Effector memory CD4-positive, alpha-beta T cell (primary cell): ENCODE measurements at places on chromosomes 13 and 19.

DNA sequence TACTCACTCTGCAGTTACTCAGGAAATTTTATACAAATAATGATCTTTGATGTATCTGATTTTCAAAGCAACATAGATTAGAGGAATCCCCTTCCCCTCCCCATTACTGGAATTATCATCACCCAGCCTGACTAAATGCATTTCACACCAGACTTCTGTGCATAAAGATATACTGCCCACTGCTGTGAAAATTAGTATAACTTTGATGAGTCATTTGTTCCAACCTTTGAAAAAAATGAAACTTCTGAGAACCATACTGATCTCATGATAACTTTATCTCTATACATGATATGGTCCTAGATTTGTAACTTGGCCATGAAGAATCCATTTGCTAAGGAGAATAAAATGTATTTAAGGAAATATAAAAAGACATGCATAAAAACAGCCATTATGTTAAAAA, 63.9 kb downstream of the GPC6 start:
- DNase-seq = no peak

DNA sequence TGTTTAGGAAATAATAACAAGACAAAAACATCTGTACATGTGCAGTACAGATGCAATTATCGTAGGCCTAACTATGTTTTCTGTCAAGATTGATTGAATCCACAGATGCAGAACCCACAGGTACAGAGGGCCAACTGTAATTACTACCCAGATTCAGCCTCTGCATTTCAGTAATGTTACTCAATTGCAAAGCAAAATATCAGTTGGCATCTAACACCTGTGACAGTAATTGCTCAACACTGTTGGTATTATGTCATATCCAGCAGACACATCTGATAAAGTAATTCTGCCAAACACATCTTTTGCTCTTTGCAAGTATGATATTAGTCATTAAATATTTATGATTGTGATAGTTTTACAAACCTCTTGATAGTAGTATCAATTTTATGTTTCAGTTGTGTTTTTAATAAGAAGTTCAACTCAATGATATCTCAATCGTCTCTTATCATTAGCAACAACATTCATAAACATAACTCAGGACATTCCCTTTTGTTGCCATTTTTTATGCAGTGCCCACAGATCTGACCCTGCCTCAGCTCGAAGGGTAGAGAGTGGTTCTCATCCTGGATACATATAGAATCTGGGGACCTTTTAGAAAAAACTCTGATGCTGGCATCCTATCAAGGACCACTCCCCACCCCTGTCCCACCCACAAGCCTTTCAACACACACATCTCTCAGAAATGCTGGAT, 104.7 kb downstream of the MYCBP2 start:
- DNase-seq = no peak

DNA sequence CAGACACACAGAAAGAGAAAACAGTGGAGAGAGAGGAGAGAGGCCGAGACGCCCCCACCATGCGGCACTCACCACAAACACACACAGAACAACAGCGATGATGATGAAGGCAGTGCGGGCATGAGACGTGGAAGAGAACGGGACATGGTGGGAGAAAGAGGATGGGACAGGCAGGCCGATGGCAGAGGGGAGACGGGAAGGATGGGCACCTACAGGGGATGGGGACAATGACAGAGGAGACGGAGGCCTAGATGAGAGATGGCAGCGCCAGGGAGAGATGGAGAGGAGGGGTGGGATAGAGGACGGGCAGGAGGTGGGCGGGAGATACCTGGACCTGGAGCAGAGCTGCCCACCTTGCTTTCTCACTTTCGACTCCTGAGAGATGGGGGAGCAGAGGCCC, 1.1 kb upstream of the KLK14 start:
- DNase-seq = no peak

DNA sequence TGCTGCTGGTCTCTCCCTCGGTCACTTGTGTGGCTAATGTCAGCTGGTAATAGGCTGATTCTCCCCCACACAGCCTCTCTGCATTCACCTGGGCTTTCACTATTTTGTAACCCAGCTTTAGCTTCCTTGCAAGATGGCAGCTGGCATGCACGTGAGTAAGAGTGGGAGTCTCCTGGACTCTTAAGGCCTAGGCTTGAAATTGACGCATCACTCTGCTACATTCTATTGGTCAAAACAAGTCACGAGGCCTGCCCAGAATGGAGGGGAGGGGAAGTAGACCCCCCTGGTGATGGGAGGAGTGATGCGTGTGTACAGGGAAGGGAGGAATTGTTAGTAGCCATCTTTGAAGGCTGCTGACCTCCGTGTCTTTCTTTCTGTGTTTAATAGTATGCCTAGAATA, 24.9 kb upstream of the PNMA8B start:
- no peak for DNase-seq

- no peak for DNase-seq
Measured at GRCh38 chr19:42090672-42091071, 14.7 kb downstream of the ZNF574 start.

GRCh38 chr19:45150751-45151281, 10.0 kb downstream of the NKPD1 start:
- DNase-seq = no peak

GRCh38 chr13:40963927-40964326, 55.2 kb downstream of the ELF1 start:
- DNase-seq = no peak

DNA sequence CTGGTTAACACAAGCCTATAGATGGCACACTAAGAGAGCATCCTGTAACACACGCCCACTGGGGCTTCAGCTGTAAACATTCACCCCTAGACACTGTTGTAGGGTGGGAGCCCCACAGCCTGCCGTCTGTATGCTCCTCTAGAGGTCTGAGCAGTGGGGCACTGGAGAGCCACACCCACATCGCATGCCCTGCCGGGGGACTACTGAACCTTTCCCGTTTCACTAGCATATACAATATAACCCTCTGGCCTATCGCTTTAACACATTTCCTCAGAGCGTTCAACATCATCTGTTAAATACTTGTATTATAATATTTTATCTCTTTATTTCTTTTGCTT, 73.4 kb downstream of the PCDH9 start:
- no peak for DNase-seq

DNA sequence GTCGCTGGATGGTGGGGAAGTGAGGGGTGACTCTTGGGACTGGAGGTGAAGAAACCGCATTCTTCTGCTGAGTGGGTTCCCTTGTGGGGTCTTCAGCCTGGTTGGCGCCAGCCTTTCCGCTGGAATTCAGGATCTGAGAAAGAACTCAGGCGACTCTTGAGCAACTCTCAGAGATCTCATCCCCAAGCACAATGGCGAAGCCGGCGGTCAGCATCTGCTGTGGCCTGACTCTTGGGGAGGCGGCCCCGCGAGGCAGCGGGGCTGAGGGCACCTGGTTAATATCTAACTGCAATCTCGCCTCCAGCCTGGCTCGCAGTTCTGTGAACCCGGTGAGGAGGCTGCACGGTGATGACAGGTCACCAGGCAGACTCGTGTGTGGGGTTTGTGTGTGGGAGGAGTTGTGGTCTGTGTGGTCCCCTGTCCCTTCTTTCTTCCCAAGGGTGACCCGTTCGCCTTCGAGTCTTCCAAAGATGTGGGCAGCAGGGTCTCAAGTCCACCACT, 883 bp downstream of the ZNF441 start:
- DNase-seq = no peak

DNA sequence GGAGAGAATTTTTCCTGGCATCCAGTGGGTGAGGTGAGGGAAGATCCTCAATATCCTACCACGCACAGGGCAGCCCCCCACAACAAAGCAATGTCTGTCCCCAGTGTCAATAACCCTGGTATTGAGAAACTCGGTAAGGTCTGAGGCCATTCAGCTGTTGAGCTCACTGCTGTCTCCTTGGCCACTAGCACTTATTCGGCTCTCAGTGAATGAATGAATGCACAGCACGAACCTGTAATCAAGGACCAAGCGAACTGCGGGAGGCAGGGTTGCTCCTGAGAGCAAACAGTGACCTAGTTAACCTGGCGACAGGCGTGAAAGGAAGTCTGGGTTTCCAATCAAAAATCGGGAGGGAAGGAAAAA, 640 bp downstream of the ZSCAN5A start:
- DNase-seq = no peak

DNA sequence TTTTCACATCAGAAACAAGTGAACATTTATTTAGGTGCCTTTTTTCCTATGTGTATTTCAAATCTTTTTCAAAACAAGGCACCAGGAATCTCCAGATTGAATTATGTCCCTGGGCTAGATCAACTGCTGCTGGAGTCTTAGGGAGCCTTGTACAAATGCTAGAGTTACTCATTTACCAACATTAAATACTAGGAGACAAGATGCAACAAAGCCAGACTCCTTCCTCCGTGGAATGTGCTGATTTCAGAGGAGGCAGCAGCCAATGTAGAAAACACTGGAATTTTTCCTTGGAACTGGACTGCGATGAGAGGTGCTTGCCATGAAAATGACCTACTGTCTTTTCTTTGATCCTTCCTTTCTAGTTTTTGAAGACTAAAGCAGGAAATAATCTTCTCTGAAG, 1514.7 kb upstream of the MIR17HG start:
- no peak for DNase-seq

DNA sequence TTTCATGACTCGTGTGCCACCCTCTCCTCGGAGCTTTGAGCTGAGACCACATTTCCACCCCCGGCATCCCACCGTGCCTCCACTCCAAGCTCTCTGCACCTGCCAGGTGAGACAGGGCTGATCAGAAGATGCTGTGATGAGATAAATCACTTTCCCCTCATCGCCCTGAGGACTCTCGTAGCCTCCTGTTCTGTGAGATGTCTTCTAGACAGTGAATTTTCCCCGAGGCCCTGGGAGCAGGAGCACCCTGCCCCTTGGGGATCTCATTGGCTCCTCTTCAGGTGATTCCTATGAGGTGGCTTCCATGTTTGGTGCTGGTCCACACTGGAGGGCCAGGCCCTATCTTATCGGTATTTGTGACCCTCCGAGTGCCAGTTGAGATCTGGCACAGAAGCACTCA, 154.0 kb upstream of the TSHZ3 start:
- DNase-seq = no peak

DNA sequence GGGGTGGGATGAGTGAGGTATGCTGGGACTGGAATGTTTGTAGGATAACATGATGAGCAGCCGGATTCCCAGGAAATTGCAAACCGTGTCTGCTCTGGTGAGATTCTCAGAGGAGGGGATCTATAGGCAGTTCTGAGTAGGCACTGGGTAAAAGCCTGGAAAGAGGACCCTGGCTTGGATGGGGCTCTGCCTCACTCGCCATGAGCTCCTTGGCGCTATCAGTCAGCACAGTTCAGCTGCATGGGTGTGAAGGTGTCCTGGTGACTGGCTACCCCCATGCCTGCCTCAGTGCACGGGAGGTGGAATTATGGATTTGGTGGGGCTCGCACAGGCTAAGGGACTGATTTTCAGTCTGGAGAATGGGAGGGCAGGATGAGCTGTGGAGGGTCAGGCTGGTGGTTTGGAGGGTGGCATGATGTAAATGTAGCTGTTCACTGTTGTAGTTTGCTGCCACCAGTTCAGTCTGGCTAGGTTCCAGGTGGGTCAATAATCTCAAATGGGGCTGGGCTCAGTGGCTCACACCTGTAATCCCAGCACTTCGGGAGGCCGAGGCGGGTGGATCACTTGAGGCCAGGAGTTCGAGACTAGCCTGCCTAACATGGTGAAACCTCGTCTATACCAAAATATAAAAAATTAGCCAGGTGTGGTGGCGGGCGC, 9.2 kb upstream of the ZNF627 start:
- DNase-seq = no peak

GRCh38 chr19:19403373-19403901, 2.0 kb upstream of the GATAD2A start:
- no peak for DNase-seq

DNA sequence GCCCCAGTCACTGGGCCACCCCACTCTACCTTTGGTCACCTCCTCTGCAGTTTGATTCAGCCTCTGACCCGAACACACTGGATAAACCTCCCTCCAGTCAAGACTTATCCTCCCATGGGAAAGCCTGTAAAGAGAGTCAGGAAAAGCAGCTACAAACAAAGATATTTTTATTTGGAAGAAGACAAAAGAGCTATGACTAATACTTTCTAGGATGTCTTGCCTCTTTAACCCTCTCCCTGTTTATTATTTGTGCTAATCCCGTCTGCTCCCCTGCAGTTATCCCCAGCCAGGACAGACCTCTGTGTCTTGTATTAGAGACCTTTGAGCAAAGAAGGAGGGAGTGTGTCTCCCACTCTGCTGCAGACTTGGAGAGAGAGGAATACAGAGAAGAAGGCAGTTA, 178.3 kb downstream of the EFNB2 start:
- DNase-seq = no peak

DNA sequence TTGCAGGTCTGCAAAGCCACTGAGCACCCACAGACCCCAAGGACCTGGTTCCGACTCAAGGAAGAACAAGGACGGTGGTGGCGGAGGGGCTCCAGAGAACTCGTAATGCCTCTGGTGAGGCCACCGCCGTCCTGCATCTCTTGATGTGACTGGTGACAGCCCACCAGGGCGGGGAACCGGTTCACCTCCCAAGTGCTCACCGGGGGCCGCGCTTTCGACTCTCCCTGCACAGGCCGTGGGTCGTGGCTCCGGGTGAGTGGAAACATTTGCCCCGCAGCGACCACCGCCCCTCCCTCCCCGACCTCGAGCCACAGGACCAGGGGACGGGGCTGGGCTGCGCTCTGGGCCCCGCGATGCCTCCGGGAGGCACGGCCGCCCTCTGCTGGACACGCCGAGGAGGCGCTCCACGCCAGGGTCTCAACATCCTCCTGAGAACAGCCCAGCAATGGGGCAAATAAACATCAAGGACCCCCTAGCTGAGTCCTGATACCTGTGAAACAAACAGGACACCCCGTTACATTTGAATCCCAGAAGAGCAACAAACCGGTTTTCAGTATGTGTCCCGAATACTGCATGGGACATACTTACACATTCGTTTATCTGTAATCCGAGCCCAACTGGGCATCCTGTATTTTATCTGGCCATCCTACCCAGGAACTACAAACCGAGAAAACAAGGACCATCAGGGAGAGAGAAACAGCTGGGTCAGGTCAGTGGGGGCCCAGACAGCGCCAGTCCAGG, 3.9 kb upstream of the PLPP2 start:
- DNase-seq = no peak

DNA sequence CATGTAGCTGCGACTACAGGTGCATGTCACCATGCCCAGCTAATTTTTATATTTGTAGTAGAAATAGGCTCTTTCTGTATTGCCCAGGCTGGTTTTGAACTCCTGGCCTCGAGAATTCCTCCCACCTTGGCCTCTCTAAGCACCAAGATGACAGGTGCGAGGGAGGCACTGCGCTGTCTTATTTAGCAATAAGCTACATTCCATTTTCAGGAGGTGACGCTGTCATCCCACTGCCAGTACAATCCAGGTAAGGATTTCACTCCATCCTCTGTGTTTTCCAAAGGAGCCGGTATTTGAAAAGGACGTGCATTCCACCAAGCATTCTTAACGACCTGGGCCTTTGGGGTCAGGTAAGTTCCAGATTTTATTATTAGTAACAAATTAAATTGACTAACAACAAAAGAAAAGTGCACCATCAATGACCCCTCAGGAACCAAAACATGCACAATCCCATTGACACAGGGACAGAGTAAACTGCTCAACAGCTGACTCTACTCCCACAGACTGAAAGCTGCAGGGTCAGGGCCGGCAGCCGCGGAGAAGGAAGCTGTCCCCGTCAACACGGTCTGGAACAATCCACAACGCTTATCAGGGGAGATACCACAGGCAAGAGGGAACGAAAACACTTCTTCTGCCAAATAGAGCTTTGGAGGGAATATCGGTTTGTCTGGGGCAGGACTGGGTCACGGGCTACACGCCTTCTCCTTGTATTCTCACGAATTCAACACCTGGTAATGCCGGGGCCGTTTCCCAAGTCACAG, 82.8 kb downstream of the INSR start:
- DNase-seq = no peak

- no peak for DNase-seq
Measured at GRCh38 chr13:114227528-114227927, 7.2 kb upstream of the CDC16 start.

GRCh38 chr19:2636897-2637683, 65.4 kb downstream of the GNG7 start:
- peak; percentile 46 for DNase-seq
